Activated naive CD4-positive, alpha-beta T cell treated with anti-CD3 and anti-CD28 coated beads, Interleukin-2, amount 50 U/mL, for 72 hours (primary cell): ENCODE measurements at places on chromosomes 1 and 21. TPM values are rescaled to one million over a fixed set of nuclear protein-coding genes. Genes with fewer than 3 reads are reported as not detected.

Gene SYPL2
- total RNA-seq, result not detected

- DNase-seq, result no peak
Observed at GRCh38 chr1:223316082-223316481, 47.9 kb downstream of the SUSD4 start.

DNA sequence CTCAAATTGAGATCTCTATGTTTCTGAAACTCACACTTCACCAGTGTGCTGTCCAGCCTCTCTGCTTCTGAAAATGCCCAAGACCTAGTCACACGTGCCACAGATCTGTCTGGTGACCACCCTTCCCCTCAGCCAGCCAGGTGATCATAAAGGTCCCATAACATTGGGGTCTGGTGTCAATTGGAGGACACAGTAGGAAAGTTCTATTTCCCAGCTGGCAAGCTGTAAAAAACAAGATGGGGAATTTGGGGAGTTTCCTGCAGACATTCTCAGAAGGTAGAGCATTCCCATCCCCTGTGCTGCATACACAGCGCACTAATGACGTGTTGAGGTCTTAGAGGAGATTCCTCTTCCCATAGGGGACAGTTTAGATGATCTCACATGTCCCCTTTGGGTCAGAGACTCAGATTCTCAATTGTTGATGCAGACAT, 50.1 kb downstream of the RPS6KA1 start:
- no peak for DNase-seq

- DNase-seq, result no peak
Observed at GRCh38 chr1:69441496-69441895, 126.2 kb upstream of the LRRC7 start.
